ENCODE measurements at places on chromosomes 11 and 22. TPM values are rescaled to one million over a fixed set of nuclear protein-coding genes. Genes with fewer than 3 reads are reported as not detected.

The OR51B2 gene
- total RNA-seq: not detected

The MMP12 gene
- total RNA-seq: 16.9 TPM

The PMM1 gene
- total RNA-seq: 23.0 TPM

The AQP11 gene
- total RNA-seq: 0.58 TPM

Data from lung (tissue), 17 donors.